AML-193 (cell line): ENCODE measurements at places on chromosomes 5 and 9.
A peak's percentile ranks its signal among the peaks of the same experiment; 100 is the strongest.

DNA sequence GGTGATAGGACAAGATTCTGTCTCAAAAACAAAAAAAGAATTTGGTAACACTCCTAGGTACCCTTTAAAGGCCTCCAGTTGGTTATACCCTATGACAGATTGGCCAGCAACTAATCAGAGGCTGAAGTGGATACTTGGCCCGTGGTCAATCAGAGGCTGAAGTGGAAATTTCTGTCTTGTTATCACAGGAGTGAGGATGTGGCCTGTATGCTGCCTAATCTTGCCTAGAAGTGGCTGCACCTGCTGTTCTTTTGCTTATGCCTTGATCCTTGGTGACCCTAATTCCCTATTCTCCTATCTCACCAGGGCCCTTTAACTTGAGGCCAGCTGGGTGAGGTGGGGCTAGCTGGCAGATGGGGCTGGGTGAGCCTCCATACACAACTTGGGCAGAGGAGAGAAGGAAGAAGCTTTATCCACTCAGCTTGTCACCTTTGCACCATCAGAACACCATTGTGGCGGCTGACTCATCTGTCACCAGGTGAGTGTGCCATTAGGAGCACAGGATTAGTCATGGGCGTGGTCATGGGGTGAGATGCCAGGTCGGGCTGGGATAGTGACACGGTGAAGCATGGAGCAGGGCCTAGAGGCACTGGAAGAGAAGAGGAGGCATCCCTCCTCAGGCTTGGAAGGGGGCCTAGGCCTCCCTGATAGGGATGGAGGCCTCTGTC lies 41.5 kb downstream of the SAR1B start:
- no peak for DNase-seq

DNA sequence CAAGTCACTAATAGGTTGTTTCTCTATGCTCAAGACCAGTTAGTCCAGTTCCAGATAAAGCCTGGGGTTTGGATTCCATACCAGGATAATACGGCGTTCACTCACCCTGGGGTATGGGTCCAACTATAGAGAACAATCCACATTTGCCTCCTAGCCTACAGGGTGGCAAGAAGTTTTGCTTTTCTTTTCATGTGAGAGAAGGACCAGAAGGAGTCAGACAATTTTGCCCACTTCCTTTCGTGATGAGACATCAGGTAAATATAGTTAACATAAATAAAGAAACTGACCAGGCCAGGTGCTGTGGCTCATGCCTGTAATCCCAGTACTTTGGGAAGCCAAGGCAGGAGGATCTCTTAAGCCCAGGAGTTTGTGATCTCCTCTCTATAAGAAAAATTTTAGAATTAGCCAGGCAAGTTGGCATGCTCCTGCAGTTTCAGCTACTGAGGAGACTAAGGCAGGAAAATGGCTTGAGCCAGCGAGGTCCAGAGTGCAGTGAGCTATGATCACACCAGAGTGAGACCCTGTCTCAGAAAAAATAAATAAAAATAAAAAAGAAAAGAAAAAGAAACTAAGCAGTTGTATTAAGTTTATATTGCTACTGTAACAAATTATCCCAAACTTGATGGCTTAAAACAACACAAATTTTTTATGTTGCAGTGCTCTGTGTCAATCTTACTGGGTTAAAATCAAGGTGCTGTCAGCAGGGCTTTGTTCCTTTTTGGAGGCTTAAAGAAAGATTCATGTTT lies 7.5 kb upstream of the REEP5 start:
- no peak for DNase-seq

DNA sequence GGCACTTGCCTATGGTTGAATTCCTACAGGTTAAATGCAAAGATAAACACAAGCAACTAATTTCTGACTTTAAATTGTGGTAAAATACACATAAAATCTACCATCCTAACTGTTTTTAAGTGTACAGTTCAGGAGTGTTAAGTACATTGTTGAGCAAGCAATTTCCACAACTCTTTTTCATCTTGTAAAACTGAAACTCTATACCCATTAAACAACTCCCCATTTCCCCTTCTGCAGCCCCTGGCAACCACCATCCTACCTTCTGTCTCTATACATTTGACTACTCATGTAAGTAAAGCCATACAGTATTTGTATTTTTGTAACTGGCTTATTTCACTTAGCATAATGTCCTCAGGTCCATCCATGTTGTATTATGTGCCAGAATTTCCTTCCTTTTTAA lies 38.5 kb upstream of the STX17 start:
- DNase-seq: no peak

GRCh38 chr5:77483682-77484081 lies 8.4 kb downstream of the WDR41 start:
- peak; percentile 70 for DNase-seq

GRCh38 chr5:167731951-167732350 lies 559.5 kb upstream of the WWC1 start:
- no peak for DNase-seq

DNA sequence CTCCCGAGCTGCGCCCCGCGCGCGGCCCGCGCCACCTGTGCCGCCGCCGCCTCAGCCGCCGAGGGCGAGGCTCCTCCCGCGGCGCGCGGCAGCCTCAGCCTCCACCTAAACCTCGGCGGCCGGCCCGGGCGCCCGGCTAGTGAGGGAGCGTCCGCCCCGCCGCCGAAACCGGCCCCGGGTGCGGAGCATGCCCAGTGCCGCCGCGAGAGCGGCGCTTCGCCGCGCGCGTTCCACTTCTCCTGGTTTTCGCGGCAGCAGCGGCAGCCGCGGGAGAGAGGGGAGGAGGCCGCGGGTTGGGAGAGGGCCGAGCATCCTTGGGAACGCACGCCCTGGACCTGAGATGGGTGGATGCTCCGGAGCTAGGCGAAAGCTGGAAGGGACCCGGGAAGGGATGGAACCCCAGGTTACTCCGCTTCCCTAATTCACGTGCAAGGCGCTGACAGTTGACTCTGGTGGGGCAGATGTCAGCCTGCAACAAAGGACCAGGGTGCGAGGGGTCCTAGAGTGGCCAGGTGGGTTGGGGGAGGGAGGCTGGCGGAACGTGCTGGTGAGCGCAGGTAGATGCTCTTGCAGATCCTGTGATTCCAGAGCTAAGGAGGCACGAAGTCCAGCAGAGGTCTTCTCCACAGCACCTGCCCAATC lies at the start of gene CTNND2:
Gene CTNND2, minus strand, starts transcription at position 182 of the 642 bp plus-strand sequence. CDS start 593 bp downstream, outside the sequence.
- DNase-seq: no peak
